Thyroid gland (tissue), 4 donors: ENCODE measurements at places on chromosomes 4 and X. TPM values are rescaled to one million over a fixed set of nuclear protein-coding genes. Genes with fewer than 3 reads are reported as not detected.

Gene PABPC5
- total RNA-seq, result 2.6 TPM

DNA sequence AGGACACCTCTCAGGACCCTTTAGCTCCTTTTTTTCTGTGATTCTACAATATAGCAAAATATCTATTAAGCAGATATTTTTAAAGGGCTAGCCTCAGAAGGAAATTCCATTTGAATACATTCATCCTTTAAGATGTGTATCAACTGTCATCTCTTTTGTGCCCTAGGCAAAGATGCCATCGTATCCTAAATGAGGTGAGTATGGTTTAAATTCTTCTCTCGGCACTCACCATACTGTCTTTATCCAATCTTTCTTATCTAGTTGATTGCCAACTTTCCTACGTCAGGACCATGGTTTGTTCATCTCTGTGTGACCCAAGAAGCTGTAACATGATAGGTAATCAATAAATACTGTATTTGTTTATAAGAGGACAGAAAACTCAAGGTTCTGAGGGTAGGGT is 176.0 kb downstream of the LDB2 start:
- no peak overlapping the region for H3K27ac ChIP-seq
- no peak overlapping the region for H3K4me3 ChIP-seq
- DNase-seq, result no peak
- no peaks in the 10 kb centered on the region for H3K27me3 ChIP-seq

- H3K4me3 ChIP-seq, result peak within 1 kb of the TSS; percentile 23
- H3K27ac ChIP-seq, result peak within 1 kb of the TSS; percentile 63
- no peaks in the 10 kb centered on the region for H3K36me3 ChIP-seq
- H3K4me1 ChIP-seq, result no peaks in the 10 kb centered on the region
These were observed at the start of gene RPS6KA6 for GRCh38 chrX:84187533-84188319. Gene RPS6KA6 (minus strand): TSS chrX:84188199. CDS start chrX:84187899, 300 bp downstream.

GRCh38 chrX:39016556-39016955 is 215.3 kb downstream of the MID1IP1 start:
- no peak for DNase-seq
- H3K36me3 ChIP-seq, result no peaks in the 10 kb centered on the region
- no peak overlapping the region for H3K4me3 ChIP-seq
- no peaks in the 10 kb centered on the region for H3K27me3 ChIP-seq
- no peak overlapping the region for H3K27ac ChIP-seq

GRCh38 chr4:17094159-17094875 is 195.9 kb upstream of the LDB2 start:
- H3K4me3 ChIP-seq, result no peak overlapping the region
- no peaks in the 10 kb centered on the region for H3K36me3 ChIP-seq
- H3K4me1 ChIP-seq, result no peaks in the 10 kb centered on the region
- H3K27me3 ChIP-seq, result no peaks in the 10 kb centered on the region

DNA sequence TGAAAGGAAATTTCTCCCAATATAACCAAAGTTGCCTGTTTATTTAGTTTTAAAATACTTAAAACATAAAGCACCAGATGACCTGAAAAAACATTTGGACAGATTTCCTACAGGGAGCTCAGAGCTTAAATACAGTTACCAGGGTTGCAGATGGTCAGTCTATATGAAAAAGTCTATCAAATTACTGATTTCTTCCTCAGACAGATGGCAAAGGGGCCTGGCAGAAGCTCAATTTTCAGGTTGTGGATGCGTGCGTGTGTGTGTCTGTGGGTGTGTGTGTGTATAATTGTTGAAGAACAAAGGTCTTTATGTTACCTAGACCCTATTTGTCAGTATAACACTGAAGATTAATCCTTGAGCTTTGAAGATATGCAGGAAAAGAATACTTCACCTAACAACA is 169.4 kb downstream of the MAD2L1 start:
- no peaks in the 10 kb centered on the region for H3K27me3 ChIP-seq
- no peaks in the 10 kb centered on the region for H3K4me1 ChIP-seq
- H3K4me3 ChIP-seq, result no peak overlapping the region
- H3K27ac ChIP-seq, result no peak overlapping the region
- no peaks in the 10 kb centered on the region for H3K36me3 ChIP-seq
- DNase-seq, result no peak

GRCh38 chrX:78513971-78514738 is 145.0 kb downstream of the RTL3 start:
- no peaks in the 10 kb centered on the region for H3K27me3 ChIP-seq
- no peak for DNase-seq
- H3K36me3 ChIP-seq, result no peaks in the 10 kb centered on the region
- no peaks in the 10 kb centered on the region for H3K4me1 ChIP-seq
- H3K27ac ChIP-seq, result no peak overlapping the region

DNA sequence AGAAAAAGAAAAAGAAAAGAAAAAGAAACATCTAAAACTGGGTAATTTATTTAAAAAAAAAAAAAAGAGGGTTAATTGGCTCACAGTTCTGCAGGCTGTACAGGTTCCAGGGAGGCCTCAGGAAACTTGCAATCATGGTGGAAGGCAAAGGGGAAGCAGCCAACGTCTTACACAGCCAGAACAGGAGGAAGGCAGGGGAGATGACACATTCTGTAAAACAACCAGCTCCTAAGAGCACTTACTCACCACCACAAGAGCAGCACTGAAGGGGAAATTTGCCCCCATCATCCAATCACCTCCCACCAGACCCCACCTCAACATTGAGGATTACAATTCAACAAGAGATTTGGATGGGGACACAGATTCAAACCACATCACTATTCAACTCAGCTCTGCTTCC is 36.8 kb upstream of the TMEM184C start:
- no peaks in the 10 kb centered on the region for H3K4me1 ChIP-seq
- no peaks in the 10 kb centered on the region for H3K36me3 ChIP-seq
